Omental fat pad (tissue), 4 donors: ENCODE measurements at places on chromosomes 13 and 19. TPM values are rescaled to one million over a fixed set of nuclear protein-coding genes. Genes with fewer than 3 reads are reported as not detected.

DNA sequence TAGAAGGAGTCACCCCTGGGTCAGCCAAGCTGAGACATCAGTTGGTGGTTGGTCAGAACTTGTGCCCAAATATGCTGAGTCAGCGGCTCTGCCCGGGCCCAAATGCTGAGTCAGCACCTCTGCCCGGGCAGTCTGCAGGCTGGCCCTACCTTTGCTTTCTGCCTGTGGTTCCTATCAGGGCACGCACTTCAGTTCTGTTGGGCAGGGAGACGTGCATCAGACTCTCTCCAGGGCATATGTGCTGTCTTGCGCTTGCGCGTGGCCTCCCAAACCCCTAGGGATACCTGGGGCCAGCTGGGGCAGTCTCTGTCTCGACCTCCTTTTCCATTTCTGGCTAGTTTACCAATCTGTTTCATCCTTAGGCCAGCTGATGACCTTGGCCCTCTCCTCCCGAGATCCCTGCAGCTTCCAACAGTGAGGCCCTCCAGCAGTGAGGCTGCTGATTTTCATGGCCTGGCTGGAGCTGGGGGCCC is 24.4 kb upstream of the LDLR start:
- no peak for DNase-seq

DNA sequence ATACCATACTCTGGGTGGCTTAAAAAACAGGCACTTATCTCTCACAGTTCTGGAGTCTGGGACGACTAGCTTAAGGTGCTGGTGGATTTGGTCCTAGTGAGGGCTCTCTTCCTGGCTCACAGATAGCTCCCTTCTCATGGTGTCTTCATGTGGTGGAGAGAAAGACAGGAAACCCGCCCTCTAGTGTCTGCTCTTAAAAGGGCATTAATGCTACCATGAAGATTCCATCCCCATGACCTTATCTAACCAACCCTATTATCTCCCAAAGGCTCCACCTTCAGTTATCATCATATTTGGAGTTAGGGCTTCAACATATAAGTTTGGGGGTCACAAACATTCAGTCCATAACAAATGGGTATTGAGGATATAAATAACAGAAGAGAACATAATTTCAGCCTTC is 139.4 kb downstream of the HS6ST3 start:
- no peak for DNase-seq

- no peak for DNase-seq
Observed at GRCh38 chr19:14772467-14772866, 5.9 kb downstream of the ADGRE2 start.

DNA sequence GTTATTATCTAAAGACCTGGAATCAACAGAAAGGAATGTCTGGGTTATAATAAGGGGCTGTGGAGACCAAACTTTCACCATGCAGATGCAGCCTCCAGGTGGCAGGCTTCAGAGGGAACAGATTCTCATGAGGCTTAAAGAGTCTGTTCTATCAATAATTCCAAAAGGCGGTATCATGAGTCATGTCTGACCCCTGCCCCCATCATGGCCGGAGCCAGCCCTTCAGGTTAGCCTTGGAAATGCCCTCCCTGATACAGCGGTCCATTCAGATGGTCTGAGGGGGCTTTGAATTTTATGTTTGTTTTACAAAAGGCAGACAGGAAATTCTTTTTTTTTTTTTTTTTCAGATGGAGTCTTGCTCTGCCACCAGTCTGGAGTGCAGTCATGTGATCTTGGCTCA is 21.7 kb upstream of the LAMP1 start:
- DNase-seq = no peak

GRCh38 chr13:109783447-109783814 is 3.0 kb downstream of the IRS2 start:
- no peak for DNase-seq

GRCh38 chr19:5287066-5287465 is 53.5 kb downstream of the PTPRS start:
- no peak for DNase-seq

GRCh38 chr13:32001154-32001768 is 30.3 kb upstream of the FRY start:
- no peak for DNase-seq

The PLPPR3 gene
- total RNA-seq = not detected

DNA sequence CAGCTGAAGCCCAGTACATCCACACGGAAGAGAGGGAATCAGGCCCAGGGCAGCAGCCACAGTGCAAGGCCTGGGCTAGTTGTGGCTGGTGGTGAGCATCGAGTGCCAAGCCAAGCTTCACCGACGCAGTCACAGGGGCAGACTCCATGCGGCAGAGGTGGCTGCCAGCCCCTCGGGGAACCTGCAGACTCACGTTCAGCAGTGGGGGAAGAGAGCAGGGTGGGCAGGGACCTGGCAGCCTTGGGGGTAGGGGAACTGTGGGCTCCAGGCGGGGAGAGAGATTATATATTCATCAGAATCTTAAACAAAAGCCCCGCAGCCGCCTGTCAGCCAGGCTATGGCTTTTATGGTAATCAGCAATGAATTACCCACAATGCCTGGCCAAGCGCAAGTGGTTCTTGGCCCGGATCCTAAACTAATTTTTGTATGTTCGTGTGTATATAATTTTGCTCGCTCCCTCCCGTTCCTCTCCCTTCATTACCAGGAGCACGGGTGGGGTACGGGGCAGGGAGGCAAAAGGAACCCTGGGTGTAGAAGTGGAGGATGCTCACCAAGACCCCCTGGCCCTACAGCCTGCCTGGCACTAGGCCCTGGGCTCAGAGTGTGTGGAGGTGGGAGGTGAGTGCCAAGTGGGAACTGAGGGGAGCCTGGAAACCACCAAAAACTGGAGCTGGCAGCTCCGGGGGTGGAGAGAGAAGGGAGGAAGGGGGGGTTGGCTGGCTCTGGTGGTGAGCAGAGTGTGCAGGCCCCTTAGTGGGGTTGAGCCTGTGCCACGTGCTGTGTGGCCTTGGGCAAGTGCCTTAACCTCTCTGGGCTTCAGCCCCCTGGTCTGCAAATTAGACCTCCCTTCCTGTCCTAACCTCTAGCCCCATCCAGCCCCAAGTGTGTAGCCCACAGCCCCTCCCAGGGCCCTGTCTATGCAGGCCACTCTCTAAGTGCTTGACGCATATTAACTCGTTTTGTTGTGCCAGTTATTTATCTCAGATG is 31.9 kb downstream of the PTPRS start:
- peak; percentile 41 for DNase-seq

The DENND1C gene
- 2.8 TPM for total RNA-seq

The ZNF792 gene
- total RNA-seq = 11.4 TPM

DNA sequence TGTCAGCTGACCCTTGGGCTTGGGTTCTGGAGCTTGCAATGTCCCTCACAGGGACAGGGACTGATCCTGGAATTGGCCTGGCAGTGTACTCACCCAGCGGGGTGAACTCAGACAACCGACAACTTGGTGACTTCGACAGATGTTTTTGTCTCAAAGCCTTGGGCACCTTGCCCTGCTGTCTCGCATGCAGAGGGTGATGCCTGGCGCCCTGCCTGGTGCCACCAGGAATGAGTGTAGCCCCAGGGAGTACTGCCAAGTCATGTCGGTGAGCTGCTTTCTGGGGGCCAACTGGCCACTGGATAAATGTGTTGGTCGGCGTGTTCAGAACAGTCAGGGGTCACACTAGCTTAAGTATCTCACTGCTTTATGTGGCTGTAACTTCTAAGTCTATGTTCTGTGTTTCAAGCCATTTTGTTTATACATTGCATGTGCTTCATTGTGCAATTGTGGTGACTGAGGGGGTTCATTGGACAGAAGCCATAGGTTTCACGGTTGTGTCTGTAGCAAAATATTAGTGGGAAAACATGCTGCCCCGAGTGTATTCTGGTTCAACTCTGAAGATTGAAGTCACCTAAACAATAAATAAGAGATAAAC is 96.3 kb upstream of the TNFSF11 start:
- no peak for DNase-seq

DNA sequence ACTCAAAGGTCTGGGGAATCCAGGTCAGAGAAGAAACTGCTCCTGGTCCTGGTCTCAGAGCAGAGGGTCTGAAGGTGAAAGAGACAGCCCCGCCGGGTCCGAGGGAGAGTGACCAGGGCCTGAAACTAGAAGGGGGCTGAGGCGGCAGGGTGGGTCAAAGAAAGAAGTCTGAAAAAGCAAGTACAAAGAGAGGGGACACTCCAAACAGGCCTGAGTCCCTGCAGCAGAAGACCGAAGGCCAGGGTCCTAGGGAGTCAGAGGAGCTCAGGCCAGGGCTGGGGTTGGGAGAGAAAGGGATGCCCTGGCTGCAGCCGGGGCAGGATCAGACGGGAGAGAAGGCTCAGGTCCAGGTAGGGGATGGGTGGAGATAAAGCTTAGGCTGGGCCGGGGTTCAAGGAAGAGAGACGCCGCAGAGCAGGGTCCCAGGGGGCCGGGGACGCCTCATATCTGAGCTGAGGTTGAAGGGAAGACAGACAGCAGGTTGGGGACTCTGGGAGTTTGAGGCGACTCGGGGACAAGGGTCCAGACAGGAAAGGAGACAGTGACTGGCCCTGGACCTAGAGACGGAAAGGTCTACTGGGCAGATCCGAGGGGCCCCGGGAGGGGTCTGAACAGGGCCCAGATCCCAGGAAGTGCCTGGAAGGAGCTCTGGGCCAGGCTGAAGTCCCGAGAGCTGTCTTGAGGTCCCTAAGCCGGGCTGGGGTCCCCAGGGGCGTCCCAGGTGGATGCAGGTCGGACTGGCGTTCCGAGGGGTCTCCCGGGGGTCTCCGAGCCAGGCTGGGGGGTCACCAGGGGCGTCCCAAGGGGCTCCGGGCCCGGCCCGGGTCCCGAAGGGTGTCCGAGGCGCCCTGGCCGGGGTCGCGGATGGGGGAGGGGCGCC is 795 bp downstream of the MLLT1 start:
- no peak for DNase-seq

DNA sequence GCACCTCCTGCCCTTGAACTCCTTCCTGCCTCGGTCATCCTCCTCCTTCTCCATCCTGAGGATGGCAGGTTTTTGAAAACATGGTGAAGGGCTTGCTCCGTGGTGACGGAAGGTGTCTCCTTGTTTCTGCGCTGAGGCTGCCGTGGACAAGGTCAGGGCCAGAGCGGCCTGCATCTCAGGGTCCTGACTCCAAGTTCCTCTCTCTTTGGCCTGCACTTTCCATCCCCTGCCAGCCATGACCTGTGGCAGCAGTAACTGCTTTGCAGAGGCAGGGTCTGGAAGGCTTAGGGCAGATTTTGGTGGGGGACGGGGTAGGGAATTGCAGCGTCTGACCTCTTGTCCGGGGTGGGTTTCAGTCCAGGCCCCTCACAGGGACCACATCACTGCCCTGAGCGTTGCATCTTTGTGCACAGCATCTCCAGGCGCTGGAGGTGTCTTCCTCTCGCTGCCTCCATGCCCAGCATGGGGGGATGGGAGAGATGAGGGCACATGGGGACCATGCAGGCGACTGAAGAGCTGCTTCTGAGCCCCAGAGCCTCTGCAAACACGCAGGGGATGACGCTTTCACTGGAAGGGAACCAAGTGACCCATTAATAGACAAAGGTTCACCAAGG is 216.8 kb downstream of the TEX29 start:
- no peak for DNase-seq

GRCh38 chr13:23098161-23098907 is 82.4 kb upstream of the SGCG start:
- no peak for DNase-seq

DNA sequence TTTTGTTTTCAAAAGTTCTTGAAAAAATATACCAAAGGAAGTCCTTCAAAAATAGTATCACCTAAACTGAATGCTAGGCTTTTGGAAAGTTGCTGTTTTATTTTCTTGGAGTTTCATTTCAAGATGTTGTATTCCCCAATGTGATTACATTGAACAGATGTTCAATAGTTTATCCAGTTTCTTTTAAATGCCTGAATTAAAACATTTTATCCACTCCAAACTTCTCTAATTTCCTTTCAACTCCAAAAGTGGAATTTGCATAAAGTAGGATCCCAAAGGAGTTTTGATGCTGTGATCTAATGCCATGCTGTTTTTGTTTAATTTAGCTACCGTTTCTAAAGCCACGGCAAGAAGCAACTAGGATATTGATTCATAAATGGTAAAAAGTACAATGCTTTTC is 892.5 kb upstream of the SLC10A2 start:
- no peak for DNase-seq

- DNase-seq = no peak
Observed at GRCh38 chr13:30477346-30478195, 11.8 kb upstream of the HMGB1 start.

GRCh38 chr13:41178040-41178439 is 16.3 kb downstream of the KBTBD7 start:
- no peak for DNase-seq

The PSG3 gene
- total RNA-seq = not detected

The KCNN1 gene
- 0.12 TPM for total RNA-seq

DNA sequence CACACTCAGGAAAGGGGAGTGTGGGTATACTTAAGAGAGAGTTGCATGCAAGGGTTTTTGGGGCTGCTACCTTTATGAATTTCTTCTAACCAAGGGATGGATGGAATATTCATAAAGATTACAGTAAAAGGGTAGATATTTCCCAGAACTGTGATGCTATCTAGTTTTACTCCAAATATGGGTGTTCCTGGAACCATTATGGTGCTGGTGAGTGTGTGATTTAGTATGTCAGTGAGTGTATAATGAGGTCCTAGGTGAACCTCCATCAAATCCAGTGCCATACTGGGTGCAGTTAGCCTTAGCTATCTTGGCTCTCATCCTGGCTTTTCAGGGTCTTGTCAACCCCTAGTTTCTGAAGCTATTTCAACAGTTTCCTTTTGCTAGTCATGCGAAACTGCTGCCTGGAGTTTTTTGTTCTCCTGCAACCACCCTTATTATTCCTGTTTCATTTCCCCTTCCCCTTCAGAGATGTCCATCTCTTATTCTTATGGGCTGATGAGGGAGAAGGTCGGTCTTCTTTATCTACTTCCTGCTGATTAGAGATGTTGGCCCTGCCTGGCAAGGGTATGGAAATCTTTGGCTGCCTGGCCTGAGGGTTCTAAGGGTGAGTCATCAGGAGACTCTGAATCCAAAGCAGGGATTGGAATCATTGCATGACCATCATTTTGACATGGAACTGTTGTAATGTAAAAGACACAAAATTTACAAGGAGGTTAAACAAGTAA is 202.3 kb downstream of the NBEA start:
- no peak for DNase-seq

- no peak for DNase-seq
Observed at GRCh38 chr13:20779405-20779804, 5.6 kb upstream of the EEF1AKMT1 start.

- DNase-seq = peak; percentile 57
Observed at GRCh38 chr13:27375686-27376326, 48.6 kb upstream of the GTF3A start.

DNA sequence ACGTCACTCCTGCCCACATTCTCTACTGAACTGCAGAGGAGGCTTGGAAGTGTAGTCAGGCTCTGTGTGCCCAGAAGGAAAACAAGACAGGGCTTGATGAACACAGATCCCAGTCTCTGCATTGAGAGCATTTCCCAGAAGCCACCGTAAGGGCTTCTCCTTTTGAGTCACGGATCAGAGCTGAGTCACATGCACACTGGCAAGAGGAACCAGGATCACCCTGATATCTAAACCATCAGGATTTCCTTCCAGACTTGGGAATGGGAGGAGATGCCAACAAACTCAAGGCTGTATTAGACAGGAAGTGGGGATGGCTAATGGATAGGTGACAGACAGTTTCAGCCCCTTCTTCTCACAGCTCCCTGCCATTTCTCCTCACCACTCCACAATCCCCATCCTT is 17.7 kb upstream of the FBXO17 start:
- no peak for DNase-seq

The MFSD12 gene
- total RNA-seq = 127 TPM
